Stimulated activated CD8-positive, alpha-beta memory T cell treated with anti-CD3 and anti-CD28 coated beads, Interleukin-12 subunit alpha, Interleukin-12 subunit beta, amount 100 ng/mL, for 4 hours (primary cell): ENCODE measurements at places on chromosomes 12 and 14.

GRCh38 chr14:92632546-92633273 lies 115.7 kb downstream of the LGMN start:
- DNase-seq: no peak

GRCh38 chr12:115916910-115917668 lies 360.4 kb downstream of the MED13L start:
- DNase-seq: peak; percentile 34

DNA sequence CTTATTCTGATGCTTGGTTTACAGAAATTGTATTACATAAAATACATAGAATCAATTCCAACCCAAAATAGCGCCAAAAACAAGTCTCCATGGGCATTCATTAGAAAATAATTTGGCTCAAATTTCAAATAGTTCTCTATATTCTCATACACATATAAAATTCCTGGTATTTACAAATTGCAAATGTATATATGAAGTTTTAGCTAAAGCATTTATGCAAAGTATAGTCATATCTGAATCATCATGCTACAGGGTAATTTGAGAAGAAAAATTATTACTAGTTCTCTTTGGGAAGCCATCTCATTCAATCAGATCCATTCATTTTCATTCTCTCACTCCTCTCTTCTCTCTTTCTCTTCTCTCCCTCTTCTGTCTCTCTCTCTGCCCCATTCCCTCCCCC lies 257.8 kb downstream of the DPF3 start:
- no peak for DNase-seq

GRCh38 chr14:102164241-102164641 lies 24.5 kb downstream of the WDR20 start:
- no peak for DNase-seq

DNA sequence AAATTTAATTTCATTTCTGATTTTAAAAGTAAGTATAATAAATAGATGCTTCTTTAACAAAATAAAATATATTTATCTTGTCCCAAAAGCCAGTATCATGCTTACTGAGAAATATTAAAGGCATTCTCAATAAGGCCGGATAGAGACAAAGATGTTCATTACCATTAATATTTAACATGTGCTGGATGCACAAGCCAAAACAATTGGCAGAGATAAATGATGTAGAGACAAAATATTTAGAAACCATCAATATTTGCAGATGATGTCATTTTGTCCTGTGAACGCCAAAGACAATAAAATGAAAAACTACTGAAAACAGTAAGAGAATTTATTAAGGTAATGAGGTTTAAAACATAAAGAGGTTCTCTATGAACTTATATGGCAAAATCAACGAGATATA lies 313.5 kb downstream of the ITPR2 start:
- DNase-seq: no peak

GRCh38 chr12:45849289-45849688 lies 119.8 kb downstream of the ARID2 start:
- DNase-seq: no peak

DNA sequence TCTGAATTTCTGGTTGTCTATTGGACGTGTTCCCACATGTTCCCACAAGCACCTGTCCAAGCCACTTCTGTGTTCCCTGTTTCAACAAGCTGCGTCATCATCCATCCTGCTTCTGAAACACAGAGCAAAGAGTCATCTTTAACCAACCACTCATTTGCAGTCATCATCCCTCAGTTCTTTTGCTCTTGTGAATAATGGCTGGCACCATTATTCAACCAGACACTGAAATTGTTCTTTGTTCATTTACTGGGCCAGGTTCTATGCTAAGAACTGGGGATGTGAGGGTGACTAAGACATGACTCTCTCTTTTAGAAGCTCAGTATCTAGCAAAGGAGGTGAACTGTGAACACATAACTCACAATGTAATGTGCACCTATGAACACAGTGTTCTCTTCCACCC lies 40.7 kb upstream of the ANO4 start:
- DNase-seq: no peak

DNA sequence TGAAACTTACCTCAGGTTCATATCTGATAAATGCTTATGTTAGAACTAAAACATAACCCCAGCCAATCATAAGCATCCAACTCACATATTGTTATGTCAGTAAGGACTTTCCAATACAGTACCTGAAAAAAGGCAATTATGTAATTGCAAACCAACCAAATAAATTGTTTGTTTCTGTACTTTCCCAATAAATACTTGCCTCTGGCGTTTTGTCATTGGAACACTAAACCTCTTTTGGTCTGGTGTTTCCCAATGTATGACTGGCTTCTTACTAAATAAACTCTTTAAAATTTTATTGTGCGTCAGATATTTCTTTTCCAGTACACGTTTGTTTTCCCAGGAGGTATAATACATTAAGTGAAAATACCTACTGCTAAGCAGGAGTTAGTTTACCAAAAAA lies 6.7 kb upstream of the PTPRB start:
- DNase-seq: no peak

- DNase-seq: no peak
Observed at GRCh38 chr14:33009673-33010072, 71.0 kb downstream of the NPAS3 start.

GRCh38 chr12:11545484-11546330 lies 103.8 kb upstream of the ETV6 start:
- DNase-seq: peak; percentile 10

DNA sequence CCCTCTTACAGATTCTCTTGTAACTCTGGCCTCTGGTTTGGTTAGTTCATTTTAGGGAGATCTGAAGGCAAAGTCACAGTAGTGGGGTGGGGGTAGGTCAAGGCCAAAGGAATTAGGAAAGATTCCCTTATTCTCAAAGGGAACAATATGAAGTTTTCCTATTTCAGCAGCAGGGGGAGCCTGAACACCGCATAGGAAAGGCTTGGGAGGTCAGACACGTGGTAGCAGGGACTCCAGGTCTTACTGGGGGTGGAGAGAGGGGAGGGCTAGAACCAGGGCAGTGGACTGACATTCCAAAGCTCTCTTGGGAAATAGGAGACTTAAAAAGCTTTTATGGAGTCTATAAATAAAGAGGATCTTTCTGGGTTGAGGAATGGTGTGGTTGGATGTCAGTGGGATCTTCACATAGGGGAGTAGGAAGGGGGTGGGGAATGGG lies 1.3 kb downstream of the ZC3H10 start:
- peak; percentile 32 for DNase-seq

GRCh38 chr12:6866920-6867412 lies 365 bp upstream of the TPI1 start:
- DNase-seq: no peak

DNA sequence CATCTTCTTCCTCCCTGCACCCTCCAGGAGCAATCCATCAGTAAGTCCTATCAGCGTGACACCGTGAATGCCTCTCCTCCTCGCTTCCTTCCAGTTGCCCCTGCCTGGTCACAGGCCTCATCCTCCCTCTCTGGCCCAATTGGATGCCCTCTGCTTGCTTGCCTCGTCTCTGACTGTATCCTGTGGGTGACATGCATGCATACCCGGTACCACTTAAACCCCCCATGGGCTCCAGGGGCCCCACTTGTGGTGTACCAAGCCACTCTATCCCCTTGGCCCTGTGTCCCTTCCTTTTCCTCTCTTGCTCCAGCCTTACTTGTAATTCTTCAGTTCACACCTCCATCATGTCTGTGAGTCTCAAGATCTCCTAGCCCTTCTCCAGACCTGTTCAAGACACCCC lies 106.0 kb upstream of the RTL1 start:
- DNase-seq: no peak

DNA sequence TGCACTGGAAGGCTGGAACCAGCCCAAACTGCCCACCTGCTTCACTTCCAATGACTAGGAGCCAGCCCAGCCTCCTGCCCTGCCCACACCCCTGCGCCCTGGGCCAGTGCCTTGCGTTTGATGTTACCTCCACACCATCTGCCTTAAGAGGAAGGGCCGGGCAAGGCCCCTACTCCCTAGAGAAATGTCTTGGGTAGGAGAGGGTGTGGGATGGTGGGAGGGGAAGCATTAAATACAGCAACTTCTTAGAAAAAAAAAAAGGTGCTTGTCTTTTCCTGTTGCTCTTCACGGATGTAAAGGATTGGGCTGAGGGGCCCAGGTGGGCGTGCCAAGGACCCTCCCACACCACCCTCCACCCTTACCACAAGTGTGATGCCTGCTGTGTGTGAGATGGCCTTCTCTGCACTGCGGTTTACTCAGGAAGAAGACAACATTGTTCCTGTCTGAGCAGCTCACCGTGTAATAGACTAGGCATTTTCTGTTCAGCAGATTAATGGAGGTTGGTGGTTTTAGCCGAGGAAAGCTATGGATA lies 99.9 kb downstream of the NINJ2 start:
- peak; percentile 37 for DNase-seq

- no peak for DNase-seq
Observed at GRCh38 chr14:69909826-69910550, 30.8 kb downstream of the SMOC1 start.

GRCh38 chr14:55832122-55832911 lies 252.3 kb downstream of the KTN1 start:
- DNase-seq: no peak

DNA sequence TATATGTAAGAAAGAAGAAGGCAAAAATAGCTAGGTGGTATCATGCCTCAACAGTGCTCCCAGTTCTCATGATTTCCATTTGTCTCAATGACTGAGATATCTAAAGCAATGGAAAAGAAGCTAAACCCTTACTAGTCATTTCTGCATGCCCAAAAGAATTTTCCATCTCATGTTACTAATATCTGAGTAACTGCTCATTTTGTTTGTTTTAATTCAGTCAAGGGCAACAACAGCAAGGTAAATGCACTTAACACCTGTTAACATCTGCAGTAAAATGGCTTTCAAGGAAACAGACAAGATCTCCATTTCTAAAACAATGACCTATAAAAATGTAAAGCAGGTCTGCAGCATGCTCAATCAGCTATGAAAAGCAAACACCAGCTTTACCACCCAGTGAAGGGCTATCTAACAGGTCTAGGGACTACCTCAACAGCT lies 19.4 kb upstream of the SELPLG start:
- no peak for DNase-seq

GRCh38 chr12:107027636-107028053 lies 40.7 kb upstream of the MTERF2 start:
- no peak for DNase-seq

DNA sequence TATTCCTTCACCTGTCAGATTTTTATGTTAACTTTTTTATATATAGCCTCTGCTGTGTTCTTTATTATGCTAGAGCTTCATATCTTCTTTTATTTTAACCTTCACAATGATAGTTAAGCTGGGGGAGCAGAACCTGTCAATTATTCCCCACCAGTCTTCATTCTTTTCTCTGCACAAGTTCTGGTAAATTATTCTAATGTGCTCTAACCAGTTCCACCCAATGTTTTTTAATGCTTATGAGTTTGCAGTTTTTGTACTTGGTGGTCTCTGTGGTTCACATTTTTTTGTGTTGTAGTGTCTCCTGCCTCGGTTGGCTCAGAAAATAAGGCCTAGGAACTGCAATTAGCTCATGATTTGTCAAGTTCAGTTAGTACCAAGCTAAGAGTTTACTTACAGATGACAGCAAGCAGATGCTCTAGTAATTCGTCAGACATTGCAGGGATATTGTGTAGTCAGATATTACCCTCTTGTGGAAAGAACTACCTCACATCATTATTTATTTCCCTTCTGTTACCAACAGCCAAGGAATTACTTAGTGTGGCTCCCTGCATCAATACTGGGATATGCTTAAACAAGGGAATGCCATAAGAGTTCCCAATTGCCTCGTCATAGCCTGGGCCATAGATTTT lies 14.5 kb downstream of the DYRK2 start:
- no peak for DNase-seq

DNA sequence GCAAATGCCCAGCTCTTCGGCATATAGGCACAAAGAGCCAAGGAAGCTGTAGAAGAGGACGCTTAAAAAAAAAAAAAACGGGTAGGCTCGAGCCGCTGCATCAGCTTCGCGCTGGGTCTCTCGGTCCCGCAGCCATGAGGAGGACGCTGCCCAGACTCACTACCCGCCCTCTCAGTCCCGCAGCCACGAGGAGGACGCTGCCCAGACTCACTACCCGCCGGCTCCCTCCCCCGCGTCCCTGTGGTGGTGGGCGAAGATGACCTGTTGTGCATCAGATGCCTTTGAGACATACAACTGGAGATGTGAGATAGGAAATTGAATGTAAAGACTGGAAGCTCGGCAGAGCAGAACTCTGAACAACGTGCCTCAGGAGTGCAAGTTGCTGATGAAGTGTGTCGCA lies 11.4 kb upstream of the SPSB2 start:
- DNase-seq: no peak

DNA sequence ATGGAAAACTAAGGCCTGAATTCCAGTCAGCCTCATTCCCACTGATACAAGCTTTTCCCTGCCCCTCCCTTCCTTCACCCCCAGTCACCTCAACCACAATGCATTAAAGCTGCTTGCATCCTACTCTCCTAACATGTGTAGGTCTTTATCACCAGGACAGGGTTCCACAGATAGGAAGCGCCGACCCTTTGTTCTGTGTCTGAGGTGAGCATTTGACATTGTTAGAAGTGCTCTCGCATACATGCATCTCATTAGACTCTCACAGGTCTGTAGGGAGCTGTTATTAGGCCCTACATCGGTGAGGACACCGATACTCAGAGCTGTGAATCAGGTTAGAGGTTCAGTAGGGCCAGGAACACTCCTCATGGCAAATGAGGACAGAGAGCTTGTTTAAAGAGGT lies 13.2 kb upstream of the EDDM3A start:
- DNase-seq: no peak

DNA sequence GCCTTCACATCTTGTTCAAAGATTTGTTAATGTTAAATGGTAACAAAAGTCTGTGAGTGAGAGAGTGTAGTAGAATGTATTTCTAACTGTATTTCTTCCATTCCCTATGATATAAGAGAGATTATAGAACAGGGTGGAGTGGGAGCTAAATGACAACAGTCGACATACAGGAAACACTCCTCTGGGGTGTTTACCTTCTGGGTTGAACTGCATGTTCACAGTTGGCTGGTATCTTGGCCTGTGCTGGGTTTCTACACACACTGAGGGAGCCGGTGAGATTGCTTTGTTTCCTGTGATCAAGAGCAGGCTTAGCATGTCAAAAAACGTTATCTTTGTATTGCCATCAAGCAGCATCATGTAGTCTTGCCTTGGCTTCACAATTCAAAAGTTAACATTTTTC lies 274.3 kb upstream of the FAR2 start:
- no peak for DNase-seq

- peak; percentile 40 for DNase-seq
Observed at GRCh38 chr12:53046655-53047220, 3.1 kb upstream of the TNS2 start.

DNA sequence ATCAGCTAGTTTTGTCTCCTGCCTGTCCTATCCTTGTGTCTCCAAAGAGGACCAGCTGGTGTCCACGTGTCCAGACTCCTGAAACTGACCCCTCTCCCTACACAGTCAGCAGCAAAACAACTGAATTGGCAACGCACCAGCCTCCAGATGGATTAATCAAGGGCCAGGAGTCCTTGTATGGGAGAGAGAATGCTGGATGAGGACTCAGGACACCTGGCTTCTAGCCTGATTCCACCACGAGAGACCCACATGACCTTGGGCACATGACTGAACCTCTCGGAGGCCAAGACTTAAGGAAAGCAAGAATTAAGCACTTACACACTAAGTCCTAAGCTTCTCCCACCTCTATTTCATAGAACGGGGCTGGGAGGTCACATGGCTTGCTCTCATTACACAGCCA lies 60.4 kb upstream of the CMKLR1 start:
- no peak for DNase-seq

GRCh38 chr12:10408842-10409241 lies 715 bp downstream of the KLRC4 start:
- no peak for DNase-seq
